Hematopoietic multipotent progenitor cell (in vitro differentiated cells): ENCODE measurements at places on chromosomes 13 and 19.

DNA sequence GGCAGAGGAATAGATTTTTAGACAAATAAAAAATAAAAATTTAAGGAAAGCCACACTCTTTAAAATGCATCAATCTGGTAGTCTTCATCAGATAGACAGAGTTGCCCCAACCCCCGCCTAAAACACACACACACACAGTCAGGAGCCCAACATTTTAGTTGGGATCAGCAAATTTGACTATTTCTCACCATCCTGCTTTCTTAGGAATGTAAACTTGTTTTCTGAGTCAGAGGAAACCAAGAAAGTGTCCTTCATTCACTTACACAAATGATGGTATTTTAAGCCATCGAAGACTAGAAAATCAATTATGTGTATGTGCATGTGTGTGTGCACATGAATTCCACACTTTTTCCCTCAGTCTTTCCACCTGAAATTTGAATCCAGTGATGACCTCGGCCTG is 1657.5 kb downstream of the SLITRK1 start:
- DNase-seq, result no peak

GRCh38 chr19:19113040-19113626 is 25.1 kb downstream of the TMEM161A start:
- peak; percentile 54 for DNase-seq

DNA sequence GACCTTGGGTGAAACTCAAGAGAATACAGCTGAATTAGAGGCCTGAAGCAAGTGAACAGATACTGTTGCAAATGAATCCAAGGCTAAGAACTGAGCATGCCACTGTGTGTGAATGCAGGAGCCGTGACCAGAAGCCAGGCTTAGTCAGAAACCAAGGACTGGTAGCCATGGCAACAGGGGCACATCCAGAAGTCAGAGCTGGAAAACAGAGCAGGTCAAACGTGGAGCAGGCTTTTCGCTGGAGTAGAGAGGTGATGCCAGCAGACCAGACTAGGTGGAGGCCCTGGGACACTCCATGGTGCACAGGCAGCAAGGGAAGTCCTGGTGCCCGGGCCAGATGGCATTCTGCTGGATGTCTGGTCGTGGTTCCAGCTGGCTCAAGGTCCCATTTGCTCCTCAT is 564.1 kb downstream of the PCDH9 start:
- no peak for DNase-seq

GRCh38 chr19:15358918-15359317 is 20.7 kb downstream of the AKAP8 start:
- DNase-seq, result no peak

GRCh38 chr13:113129921-113130750 is 7.5 kb downstream of the F10 start:
- DNase-seq, result no peak

DNA sequence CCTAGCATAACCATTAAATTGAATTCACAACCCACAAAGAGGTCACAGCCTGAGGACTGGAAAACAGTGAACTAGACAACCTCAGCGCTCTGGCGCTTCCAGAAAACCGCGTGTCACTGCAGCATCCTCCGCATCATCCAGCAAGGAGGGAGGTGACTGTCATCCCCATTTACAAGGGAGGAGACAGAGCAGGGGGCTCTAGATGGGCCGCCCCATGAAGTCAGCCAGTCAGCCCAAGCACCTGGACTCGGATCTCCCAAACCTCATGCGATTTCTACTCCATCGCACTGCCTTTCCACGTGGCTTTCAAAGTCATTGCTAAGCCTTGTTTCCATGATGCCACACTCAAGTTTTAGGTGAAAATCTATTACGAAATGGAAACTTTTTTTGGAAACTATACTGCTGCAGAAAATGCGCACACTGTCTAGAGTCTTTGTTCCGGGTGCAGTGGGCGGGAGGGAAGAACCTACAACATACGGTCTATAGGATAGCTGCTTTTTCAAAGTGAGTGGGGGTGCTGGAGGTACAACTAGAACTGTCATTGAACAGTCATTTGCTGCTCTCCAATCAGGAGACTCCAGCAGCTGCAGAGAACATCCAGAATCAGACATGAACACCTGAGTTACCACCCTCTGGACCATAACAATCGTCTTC is 2.8 kb downstream of the AP3D1 start:
- DNase-seq, result no peak

DNA sequence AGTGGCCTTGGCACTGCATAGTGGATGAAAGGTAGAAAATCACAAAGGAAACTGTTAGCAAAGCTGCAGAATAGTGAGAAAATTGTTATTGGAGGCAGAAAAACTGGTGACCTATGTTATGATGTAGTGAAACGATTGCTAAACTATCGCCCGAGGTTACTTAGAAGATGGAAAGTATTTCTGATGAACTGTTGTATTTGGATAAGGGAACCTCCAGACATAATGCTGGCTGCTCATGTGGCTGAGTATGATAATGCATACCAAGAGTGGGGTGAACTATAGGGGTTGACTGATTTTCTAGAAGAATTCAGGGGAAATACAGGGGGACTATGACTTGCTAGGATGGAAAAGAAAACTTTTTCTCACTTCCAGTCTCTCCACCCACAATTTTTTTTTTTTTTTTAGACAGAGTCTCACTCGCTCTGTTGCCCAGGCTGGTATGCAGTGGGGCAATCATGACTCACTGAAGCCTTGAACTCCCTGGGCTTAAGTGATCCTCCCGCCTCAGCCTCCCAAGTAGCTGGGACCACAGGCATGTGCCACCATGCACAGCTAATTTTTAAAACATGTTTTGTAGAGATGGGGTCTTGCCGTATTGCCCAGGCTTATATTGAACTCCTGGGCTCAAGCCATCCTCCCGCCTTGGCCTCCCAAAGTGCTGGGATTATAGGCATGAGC is 4.4 kb upstream of the EID2 start:
- no peak for DNase-seq

DNA sequence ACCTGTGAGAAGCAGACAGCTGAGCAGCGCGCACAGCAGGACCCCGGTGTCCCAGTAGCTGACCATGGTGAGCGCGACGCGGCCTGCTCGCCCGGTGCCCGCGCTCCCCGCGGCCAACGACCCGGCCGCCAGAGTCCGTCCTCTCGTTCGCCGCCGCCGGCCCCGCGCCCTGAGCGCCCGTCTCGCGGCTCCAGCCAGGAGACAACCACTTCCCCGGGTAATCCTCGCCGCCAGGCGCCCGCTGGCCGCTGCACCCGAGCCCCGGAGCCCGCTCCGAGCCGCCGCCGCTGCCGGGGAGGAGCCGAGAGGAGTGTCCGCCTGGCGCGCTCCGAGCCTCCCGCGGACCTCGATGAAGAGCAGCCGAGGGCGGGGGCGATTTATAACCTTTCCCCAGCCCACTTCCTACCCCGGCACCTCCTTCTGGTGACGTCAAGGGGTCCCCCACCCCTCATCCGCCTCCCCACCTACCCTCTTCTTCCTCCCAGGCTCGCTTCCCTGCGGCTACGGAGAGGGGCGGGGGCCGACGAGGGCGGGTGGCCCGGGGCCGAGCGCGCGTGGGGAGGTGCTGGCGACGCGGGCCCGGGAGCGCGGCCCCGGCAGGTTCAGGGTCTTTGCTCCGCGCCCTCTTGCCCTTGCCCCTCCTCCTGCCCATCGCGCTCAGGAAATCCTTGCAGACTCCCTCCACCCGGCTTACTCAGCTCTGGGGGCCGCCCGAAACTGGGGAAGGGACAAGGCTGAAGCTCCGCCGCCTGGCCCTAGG is at the start of gene FLT1:
Gene FLT1, minus strand, starts transcription at position 351 of the 760 bp plus-strand sequence. Its CDS starts 285 bp downstream, at position 66.
- peak; percentile 41 for DNase-seq

- peak; percentile 92 for DNase-seq
These were observed 8.0 kb downstream of the MYO1F start for GRCh38 chr19:8569066-8569771.

DNA sequence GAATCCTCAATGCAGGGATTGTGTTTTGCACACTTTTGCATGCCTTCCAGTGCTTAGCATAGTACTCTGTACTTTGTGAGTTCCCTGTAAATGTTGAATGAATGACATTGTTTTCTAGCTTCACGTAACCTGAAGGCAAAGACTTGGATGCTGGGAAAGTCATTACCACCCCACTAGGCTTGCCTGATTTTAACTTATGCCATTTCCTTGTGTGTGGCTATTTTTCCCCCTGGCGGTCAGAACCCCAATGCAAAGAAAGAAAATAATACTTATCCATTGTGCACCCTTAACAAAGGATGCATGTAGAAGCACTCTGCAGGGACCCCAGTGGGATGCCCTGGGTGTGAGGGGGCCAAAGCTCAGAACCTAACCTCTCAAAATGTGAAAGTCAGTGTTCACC is 1.2 kb upstream of the ENOX1 start:
- DNase-seq, result no peak

GRCh38 chr19:29568036-29569025 is 37.8 kb upstream of the POP4 start:
- no peak for DNase-seq

GRCh38 chr13:102726430-102726829 is 31.6 kb upstream of the METTL21C start:
- DNase-seq, result no peak

- DNase-seq, result no peak
These were observed 1101.9 kb downstream of the PCDH9 start for GRCh38 chr13:66128201-66128600.

DNA sequence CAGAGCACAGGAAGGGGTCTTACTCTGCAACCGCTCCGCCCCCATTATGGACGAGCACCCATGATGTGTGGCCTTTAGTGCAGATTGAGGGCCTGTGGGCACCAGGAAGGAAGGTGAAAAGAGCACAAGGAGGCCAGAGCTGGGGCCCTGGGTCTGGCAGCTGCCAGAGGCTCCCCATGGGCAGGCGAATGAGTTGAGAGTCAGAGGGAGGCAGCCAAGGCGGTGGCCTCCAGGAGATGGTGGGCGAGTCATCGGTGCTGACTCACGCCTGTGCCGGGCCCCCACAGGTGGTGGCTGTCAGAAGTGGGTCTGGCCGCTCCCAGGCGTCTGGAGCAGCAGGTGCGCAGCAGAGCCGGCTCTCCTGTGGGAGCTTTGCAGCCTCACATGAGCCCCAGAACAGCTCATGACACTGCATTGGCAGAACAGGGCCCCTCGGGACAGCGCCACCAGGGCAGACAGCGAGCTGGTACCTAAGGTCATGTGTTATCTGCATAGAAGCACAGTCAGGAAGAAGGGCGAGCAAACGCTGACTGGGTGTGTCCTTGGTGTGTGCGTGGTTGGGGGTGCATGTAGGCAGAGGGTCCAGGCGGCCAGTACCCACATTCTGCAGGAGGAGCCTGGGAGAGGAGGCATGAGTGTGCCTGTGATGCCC is 68.8 kb downstream of the CHST8 start:
- DNase-seq, result no peak

- DNase-seq, result no peak
These were observed 31.7 kb downstream of the TRPM4 start for GRCh38 chr19:49189259-49189658.

DNA sequence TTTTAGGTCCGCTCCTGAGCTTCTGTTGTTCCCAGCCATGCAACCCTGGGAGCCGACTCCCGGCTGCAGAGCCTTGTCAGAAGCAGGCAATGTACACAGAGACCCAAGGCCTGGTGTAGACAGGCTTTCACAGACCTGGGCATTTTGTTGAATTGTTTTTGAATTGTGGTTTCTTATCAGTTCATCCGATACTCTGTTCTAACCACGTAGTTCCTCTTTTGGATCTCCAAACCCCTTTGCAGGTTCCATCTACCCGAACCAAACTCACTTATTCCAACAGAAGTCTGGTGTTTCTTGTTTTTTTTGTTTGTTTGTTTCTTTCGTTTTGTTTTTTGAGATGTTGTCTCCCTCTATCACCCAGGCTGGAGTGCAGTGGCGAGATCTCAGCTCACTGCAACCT is 6.3 kb upstream of the NLRP2 start:
- no peak for DNase-seq

- DNase-seq, result no peak
These were observed 96.8 kb upstream of the KLF12 start for GRCh38 chr13:74230984-74231501.

- DNase-seq, result no peak
These were observed 5.7 kb upstream of the THSD1 start for GRCh38 chr13:52411629-52412028.

DNA sequence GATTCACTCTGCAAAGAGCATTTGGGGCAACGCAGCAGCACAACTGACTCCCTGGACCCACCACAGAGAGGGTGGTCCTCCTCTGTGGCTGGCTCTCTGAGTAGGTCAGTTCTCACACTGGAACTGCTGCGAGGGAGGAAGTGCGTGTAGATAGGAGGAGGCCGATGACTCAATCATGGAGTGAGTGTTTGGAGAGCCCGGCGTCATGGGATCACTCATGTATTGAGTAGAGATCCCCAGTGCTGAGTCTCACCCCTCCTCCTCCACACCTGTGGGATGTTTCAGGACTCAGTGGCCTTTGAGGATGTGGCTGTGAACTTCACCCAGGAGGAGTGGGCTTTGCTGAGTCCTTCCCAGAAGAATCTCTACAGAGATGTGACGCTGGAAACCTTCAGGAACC is 8.9 kb downstream of the ZNF101 start:
- no peak for DNase-seq

DNA sequence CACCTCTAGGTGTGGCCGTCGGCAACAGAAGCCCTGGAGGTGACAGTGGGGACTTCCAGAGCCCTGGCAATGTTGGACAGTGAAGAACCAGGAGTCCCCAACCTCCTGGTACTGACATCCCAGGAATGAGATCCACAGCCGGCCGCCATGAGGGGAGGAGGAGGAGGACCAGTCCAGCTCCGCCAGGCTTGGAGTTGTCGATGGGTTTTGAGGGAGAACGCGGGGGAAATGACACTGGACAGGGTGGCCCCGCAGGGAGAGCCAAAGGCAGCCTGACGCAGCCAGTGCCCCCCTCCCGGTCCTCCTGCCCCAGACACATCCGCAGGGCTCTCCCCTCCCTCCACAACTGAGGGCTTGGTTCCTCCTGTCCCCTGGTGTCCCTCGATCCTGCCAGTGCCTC is 57.9 kb downstream of the SPACA7 start:
- no peak for DNase-seq

- DNase-seq, result no peak
These were observed 511.0 kb upstream of the HTR2A start for GRCh38 chr13:47407808-47408207.

- DNase-seq, result no peak
These were observed 122.3 kb downstream of the ZDHHC20 start for GRCh38 chr13:21336609-21337349.

GRCh38 chr13:64529874-64530485 is 2700.2 kb downstream of the PCDH9 start:
- DNase-seq, result peak; percentile 47

- DNase-seq, result no peak
These were observed 75.6 kb downstream of the MYO16 start for GRCh38 chr13:108705031-108705430.

- DNase-seq, result no peak
These were observed 6.9 kb upstream of the SULT2B1 start for GRCh38 chr19:48544856-48545750.

DNA sequence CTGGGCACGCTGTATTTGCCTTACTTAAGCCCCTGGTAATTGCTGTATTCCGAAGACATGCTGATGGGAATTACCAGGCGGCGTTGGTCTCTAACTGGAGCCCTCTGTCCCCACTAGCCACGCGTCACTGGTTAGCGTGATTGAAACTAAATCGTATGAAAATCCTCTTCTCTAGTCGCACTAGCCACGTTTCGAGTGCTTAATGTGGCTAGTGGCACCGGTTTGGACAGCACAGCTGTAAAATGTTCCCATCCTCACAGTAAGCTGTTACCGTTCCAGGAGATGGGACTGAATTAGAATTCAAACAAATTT is 676 bp downstream of the BRCA2 start:
- DNase-seq, result no peak

GRCh38 chr19:50532952-50533351 is 19.2 kb upstream of the ASPDH start:
- DNase-seq, result no peak

- no peak for DNase-seq
These were observed 9.5 kb downstream of the MEF2B start for GRCh38 chr19:19160461-19161035.
